ENCODE measurements at places on chromosomes 2 and 18.

- DNase-seq = no peak
These were observed 1.3 kb downstream of the TANC1 start for GRCh38 chr2:158969715-158970240.

- DNase-seq = no peak
These were observed 113.5 kb downstream of the NYAP2 start for GRCh38 chr2:225512876-225513540.

DNA sequence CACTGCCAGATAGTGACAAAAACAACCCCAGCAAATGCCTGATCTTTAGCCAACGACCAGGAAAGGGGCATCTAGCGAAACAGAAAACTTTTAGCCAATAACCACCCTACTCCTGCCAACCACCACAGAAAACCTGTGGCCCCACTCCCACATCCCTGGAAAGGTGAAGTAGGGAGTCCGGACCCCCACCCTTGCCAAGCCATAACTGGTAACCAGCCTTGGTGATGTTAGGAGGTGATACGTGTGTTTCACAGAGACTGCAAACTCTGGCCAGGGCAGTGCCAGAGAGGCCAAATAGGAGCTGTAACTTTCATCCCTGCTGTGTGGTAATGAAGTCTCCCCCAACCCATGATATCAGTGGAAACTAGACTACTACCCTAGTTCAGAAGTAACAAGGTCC lies 27.6 kb downstream of the SCTR start:
- no peak for DNase-seq

GRCh38 chr18:59823596-59824195 lies 76.1 kb upstream of the PMAIP1 start:
- DNase-seq = no peak

DNA sequence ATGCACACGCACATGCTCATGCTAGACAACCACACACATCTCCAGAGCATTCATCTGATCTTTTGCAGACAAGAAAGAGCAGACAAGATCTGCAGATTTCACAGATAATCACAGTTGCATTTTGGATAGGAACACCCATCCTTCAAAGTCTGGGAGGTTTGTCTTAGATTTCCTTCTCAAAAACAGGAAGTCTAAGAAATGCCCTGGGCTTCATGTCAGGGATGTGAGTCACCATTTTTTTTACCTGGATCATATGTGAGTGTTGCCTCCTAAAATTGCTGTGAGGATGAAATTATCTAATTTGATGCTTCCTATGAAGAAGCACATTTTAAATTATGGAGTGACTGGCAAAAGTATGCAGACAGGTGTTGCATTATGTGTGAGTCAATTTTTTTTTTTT lies 46.1 kb downstream of the SRD5A2 start:
- no peak for DNase-seq

DNA sequence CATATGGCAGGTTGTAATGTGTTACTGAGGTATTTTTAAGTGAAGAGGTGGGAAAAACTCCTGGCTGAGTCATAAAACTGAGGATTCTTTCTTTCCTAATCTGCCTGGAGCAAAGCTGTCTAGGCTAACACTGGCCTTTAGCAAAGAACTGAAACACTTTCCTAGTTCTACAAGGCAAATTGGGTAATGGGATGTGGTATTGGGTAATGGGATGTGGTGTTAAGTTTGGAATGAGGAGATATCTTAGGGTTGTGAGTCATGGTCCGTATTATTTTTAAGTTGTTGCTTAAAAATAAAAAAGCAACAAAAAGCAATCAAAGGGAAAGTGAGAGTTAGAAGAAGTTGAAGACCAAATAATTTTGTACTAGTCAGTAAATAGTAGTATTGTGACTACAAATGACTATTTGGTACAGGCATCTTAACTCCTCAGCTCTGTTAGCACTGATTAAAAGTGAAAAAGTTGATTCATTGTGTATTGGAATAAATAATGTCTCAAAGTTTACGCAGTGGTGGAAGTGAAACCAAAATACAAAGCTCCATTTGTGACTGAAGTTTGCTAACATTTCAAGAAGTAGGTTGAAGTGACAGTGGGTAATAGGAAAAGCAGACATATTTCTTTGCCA lies 216.8 kb downstream of the CAMKMT start:
- no peak for DNase-seq

- no peak for DNase-seq
These were observed 66.1 kb upstream of the FZD5 start for GRCh38 chr2:207835805-207836204.

GRCh38 chr2:214651451-214651850 lies 158.0 kb downstream of the BARD1 start:
- DNase-seq = no peak

GRCh38 chr2:58853420-58853819 lies 612.3 kb upstream of the FANCL start:
- DNase-seq = no peak

DNA sequence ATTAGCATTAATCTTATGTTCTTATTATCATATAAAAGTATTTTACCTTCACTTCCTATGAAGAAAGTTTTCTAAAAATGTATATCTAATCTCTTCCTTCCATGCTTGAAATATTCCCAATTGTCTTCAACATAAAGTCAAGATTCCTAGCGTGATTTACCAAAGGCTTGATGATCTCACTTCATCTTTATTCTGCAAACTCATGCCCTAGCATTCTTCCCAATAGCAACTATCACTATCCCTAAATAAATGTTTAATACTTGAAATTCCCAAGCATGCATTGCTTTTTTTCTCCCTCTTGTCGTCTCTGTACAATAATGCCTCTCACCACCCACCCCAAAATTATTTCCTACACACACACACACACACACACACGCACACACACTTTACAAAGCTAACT lies 125.8 kb downstream of the VWC2L start:
- DNase-seq = no peak

DNA sequence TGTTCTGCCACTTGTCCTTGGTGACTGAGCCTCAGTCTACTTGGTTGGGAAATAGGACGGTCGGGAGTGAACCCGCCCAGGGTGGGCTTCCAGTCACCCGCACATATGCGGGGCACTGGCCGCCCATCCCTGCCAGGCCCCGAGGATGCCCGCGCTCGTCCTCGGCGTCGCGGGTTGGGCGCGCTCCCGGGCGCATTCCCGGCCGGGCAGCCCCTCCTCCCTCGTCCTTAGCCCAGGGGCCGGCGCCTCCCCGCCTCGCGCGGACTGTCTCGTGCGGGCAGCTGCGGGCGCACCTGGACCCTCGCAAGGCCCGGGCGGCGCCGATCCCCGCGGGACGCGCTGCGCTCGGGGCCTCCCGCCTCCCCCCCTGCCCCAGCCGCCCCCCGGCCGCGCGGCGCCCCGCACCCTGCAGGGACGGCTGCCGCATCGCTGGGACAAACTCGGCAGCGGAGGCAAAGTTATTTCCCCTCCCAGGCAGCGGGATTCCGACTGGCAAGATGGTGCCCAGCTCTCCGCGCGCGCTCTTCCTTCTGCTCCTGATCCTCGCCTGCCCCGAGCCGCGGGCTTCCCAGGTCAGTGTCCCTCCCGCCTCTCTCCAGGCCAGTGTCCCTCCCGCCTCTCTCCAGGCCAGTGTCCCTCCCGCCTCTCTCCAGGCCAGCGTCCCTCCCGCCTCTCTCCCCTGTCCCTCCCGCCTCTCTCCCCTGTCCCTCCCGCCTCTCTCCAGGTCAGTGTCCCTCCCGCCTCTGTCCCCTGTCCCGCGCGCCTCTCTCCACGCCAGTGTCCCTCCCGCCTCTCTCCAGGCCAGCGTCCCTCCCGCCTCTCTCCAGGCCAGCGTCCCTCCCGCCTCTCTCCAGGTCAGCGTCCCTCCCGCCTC lies at the start of gene FBLN7:
Gene FBLN7, plus strand, starts transcription at position 227 of the 874 bp plus-strand sequence. Its CDS starts 271 bp downstream, at position 498.
- no peak for DNase-seq

DNA sequence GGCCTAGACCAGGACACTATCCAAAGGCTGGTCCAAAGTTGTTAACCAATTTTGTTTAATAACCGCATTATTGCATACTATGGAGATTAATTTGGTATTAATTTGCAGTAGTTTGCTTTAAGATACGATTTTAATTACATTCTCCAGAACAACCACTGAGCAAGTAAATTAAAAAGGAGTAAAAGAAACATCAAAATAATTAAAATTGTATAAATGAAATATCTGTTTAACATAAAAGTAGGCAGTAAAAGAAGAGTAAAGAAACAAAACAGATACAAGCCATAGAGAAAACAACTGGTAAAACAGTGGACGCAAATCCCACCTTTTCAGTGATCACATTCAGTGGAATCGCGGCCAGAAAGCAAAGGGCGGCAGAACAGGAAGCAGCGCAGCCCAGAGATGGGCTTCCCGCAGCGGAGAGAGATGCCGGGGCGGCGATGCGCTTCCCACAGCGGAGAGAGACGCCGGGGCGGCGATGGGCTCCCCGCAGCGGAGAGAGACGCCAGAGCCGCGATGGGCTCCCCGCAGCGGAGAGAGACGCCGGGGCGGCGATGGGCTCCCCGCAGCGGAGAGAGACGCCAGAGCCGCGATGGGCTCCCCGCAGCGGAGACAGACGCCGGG lies 176.8 kb downstream of the RTP5 start:
- DNase-seq = no peak

- no peak for DNase-seq
These were observed 367.8 kb downstream of the LRRTM1 start for GRCh38 chr2:79936715-79937114.

GRCh38 chr2:119241205-119241532 lies 17.5 kb downstream of the STEAP3 start:
- DNase-seq = no peak

DNA sequence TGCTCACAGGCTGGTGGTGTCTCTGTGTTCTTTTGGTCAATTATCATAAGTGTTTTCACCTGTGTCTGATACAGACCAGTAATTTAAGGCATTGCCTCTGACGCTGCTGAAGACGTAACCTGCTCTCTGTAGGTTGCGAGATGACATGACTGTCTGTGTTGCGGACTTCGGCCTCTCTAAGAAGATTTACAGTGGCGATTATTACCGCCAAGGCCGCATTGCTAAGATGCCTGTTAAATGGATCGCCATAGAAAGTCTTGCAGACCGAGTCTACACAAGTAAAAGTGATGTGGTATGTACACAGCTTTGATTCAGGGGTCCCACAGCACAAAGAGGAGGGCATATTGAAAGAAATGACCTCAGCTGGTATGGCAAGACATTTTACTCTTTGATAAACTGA lies 33.8 kb upstream of the TMEM87B start:
- DNase-seq = no peak

GRCh38 chr2:156625360-156626170 lies 189.4 kb downstream of the GPD2 start:
- no peak for DNase-seq

DNA sequence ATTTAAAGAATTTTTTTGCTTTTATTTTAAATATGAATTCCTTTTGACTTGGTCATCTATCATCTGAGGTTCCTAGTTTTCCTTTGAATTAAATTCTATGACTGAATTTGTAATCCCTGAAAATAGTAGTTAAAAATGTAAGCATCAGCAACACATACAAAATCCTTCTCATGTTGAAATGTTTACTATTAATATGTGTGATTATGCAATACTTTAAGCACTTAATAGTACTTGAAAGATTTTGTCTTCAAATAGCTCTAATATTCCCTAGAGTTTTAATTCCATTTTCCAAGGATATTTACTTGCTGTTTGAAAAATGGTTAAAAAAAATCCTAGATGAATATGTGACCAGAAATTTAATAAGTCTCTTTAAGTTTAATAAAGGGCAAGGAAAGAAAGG lies 26.6 kb upstream of the SPATS2L start:
- no peak for DNase-seq

GRCh38 chr2:32824070-32824809 lies 122.5 kb upstream of the LTBP1 start:
- DNase-seq = no peak

- DNase-seq = no peak
These were observed 1081.5 kb upstream of the ZEB2 start for GRCh38 chr2:145601361-145601925.

- DNase-seq = no peak
These were observed 22.4 kb downstream of the ARL6IP6 start for GRCh38 chr2:152740743-152741328.

GRCh38 chr2:26011990-26012856 lies 21.7 kb upstream of the RAB10 start:
- no peak for DNase-seq

GRCh38 chr2:189425676-189426075 lies 15.6 kb upstream of the WDR75 start:
- no peak for DNase-seq

GRCh38 chr2:10215393-10215935 lies 87.2 kb upstream of the HPCAL1 start:
- no peak for DNase-seq

DNA sequence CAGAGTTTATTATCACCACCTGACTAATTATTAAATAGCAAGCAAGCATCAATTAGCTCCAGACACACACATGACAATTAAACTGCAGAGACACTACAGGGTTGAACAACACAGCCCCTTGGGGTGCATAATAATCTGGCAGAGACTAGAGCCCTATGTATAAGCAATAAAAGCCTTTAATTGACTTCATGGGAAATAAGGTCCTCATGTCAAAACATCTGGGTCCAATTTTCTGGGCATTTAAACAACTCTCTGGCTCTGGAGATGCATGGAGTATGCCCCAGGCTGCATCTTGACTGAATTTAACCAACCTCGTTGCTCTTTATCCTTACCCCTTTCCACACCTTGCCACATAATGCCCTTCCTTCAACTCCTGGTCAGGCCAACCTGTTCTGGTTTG lies 270.7 kb upstream of the THUMPD2 start:
- DNase-seq = no peak

GRCh38 chr2:207330912-207331311 lies 165.2 kb upstream of the KLF7 start:
- no peak for DNase-seq

DNA sequence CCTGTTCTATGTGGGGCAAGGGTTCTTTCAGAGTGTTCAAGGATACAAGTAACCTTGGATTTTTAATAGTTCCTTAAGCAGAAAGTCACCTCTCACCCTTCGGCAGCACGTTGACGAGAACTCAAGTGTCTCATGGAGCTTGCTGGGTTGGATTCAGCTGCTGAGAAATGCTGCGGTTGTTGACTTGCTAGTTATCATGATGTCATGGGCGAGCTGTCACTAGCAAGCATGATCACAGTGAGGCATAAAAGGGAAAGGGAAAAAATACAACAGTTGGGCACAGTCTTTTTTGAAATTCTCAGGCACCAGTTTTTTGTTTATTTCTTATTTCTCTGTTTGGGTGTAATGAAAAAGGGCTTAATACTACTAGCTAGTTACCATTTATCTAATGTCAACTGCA lies 53.2 kb downstream of the ADCYAP1 start:
- no peak for DNase-seq

- DNase-seq = no peak
These were observed 19.0 kb downstream of the TEKT4 start for GRCh38 chr2:94890234-94890633.

GRCh38 chr2:190469771-190470170 lies 61.6 kb downstream of the MFSD6 start:
- DNase-seq = no peak

DNA sequence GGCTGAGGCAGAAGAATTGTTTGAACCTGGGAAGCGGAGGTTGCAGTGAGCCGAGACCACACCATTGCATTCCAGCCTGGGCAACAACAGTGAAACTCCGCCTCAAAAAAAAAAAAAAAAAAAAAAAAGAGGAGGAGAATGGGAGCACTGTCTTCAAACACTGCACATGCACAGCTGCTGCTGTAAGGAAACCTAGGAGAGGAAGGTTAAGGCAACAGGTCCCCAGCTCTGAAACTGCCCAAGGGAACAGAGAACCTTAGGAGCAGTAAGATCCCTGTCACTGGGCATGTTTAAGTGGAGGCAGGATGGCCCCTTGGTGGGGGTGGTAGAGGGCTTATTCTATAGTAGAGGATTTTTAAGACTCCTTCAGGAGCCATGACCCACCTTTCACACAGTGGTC lies 111.2 kb downstream of the CLIP4 start:
- no peak for DNase-seq

All from stimulated activated CD8-positive, alpha-beta memory T cell treated with anti-CD3 and anti-CD28 coated beads, Interleukin-15, amount 100 ng/mL, for 4 hours (primary cell).